Glutamatergic neuron (in vitro differentiated cells): ENCODE measurements at places on chromosomes 13 and 19.
A peak's percentile ranks its signal among the peaks of the same experiment; 100 is the strongest.

DNA sequence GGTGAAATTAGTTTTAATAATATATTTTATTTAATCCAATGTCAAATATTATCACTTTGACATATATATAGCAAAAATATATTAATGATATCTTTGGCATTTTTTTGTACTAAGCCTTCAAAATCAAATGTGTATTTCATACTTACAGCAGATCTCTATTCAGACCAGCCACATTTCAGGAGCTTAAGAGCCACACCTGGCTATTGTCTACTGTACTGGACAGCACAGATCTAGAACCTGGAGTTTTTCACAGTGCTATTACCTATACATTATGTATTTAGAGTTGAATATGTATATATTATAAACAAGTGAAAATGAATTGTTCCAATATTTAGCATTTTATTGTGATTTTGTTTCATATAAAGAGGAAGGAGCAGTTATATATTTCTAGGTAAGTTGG is 486.3 kb downstream of the DIAPH3 start:
- H3K27ac ChIP-seq, result no peak overlapping the region
- no peak overlapping the region for H3K4me3 ChIP-seq
- H3K27me3 ChIP-seq, result no peaks in the 10 kb centered on the region
- peaks cover 10% of the 10 kb centered on the region for H3K4me1 ChIP-seq
- DNase-seq, result no peak
- H3K36me3 ChIP-seq, result no peaks in the 10 kb centered on the region

DNA sequence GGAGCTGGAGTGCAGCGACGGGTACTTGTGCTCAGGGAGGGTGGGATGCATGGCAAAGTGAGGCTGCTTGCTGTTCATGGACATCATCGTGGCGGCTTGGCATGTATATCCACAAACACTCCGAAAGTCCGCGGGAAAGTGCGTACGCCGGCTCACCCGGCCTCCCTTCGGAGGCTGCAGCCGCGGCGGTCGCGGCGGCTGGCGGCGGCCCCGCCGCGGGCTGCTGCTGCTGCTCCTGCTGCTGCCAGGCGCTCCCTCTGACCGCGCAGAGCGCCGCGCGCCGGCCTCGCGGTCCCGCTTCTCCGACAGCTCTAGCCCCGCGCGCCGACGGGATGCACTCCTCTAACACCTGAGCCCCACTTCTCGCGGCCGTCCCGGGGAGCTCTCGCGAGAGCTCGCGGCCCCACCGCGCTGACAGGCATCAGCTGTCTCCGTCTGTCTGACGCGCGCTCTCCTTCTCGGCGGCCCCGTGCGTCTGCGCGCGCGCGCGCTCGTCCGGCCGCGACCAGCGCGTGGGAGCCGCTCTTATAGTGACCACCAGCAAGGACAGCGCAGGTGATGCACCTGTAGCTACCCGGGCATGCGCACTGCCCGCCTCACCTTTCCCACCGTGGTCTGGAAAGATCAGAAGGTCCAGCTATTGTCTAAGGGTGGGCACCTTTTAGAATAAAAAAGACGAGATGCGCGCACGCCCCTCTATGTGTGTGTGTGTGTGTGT is at the start of gene POU4F1:
Gene POU4F1, minus strand, starts transcription at position 313 of the 718 bp plus-strand sequence. Its CDS starts 226 bp downstream, at position 87.
- peak within 1 kb of the TSS; percentile 98 for H3K4me3 ChIP-seq
- peaks cover 58% of the 10 kb centered on the region for H3K27me3 ChIP-seq
- peaks cover 18% of the 10 kb centered on the region for H3K36me3 ChIP-seq
- peaks cover 51% of the 10 kb centered on the region for H3K4me1 ChIP-seq

DNA sequence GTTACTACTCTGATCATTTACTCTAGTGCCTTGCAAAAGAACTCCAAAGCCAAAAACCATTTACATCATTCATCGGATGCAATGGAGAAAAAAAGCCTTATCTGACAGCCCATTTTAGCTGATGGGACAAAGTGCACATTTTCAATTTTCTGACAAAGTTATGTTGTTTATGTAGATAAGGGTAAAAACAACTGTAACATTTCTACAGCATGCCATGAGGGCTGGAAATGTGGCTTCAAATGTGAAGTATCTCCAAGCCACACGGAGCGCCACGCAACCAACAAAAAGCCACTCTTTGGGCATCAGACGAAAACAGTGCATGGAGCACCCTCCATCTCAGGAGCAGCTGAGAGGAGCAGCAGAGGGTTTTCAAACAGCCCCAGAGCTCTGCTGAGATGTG is 364.6 kb upstream of the ZNF507 start:
- no peaks in the 10 kb centered on the region for H3K36me3 ChIP-seq
- no peak for DNase-seq
- no peak overlapping the region for H3K4me3 ChIP-seq
- H3K4me1 ChIP-seq, result no peaks in the 10 kb centered on the region

- H3K27me3 ChIP-seq, result peaks cover 12% of the 10 kb centered on the region
- DNase-seq, result peak; percentile 68
- H3K27ac ChIP-seq, result peak overlapping the region; percentile 73
- H3K36me3 ChIP-seq, result no peaks in the 10 kb centered on the region
Observed at GRCh38 chr13:107866032-107866940, 349.1 kb downstream of the LIG4 start.

DNA sequence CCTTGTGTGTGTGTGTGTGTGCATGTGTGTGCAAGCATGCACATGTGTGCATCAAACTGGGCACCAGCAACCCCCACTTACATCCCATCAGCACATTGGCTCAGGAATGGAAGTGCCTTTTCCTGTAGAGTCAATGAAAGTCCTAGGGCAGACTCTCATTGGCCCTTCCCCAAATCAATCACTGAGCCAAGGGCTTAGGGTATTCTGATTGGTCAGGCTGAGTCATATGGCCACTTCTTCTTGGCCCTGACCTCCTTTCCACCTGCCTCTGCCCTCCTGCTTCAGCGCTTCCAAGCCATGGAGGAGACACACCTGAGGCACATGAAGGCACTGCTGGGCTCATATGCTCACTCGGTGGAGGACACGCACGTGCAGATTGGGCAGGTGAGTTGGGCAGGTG is 20.9 kb downstream of the FCHO1 start:
- no peak overlapping the region for H3K4me3 ChIP-seq
- DNase-seq, result no peak
- H3K36me3 ChIP-seq, result peaks cover 6% of the 10 kb centered on the region
- H3K27ac ChIP-seq, result no peak overlapping the region
- no peaks in the 10 kb centered on the region for H3K27me3 ChIP-seq

DNA sequence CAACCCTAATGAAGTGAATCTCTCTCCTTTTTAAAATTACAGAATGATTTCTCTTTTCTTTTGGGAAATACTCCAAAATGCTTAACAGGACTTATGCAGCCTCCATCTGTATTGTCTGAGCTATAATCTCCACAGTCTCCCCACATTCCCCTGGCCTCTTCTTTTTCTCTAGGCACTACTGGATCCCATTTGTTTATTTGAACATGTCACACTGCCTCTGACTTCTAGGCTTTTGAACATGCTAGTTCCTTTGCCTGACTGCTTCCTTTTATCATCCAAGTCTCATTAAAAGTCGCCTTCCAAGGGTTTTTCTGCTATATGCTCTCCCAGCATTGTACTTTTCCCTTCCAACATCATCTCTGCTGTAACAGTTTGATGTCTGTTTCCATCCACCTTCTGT is 548.7 kb downstream of the PCDH9 start:
- H3K36me3 ChIP-seq, result peaks cover 14% of the 10 kb centered on the region
- H3K4me1 ChIP-seq, result peaks cover 3% of the 10 kb centered on the region
- no peak for DNase-seq
- H3K4me3 ChIP-seq, result no peak overlapping the region
- no peak overlapping the region for H3K27ac ChIP-seq

GRCh38 chr19:1455336-1456120 is 5.6 kb downstream of the APC2 start:
- H3K4me3 ChIP-seq, result peak overlapping the region; percentile 67
- H3K27ac ChIP-seq, result peak overlapping the region; percentile 59
- DNase-seq, result peak; percentile 83
- H3K36me3 ChIP-seq, result peaks cover 5% of the 10 kb centered on the region
- peaks cover 20% of the 10 kb centered on the region for H3K27me3 ChIP-seq

DNA sequence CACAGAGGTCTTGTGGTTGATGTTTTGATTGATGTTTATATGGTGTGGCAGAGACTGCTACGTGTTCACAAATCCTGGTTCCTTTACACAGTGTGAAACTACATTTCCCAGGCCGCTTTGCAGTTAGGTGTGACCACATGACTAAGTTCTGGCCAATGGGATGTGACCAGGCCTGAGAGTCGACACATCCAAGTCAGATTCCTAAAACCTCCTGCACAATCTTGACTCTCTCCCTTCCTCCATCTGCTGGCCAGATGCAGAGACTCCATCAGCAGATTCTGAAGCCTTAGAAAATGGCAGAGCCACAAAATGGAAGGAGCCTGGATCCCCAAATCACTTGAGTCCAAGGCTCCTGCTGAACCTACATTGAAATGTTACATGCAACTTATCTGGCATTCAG is 12.6 kb downstream of the CD37 start:
- DNase-seq, result no peak
- H3K36me3 ChIP-seq, result peaks cover 13% of the 10 kb centered on the region
- no peaks in the 10 kb centered on the region for H3K27me3 ChIP-seq

- no peak for DNase-seq
- H3K27ac ChIP-seq, result no peak overlapping the region
- H3K4me1 ChIP-seq, result peaks cover 5% of the 10 kb centered on the region
- H3K27me3 ChIP-seq, result peaks cover 1% of the 10 kb centered on the region
- peaks cover 7% of the 10 kb centered on the region for H3K36me3 ChIP-seq
Observed at GRCh38 chr13:110318920-110319319, 11.8 kb downstream of the COL4A2 start.

DNA sequence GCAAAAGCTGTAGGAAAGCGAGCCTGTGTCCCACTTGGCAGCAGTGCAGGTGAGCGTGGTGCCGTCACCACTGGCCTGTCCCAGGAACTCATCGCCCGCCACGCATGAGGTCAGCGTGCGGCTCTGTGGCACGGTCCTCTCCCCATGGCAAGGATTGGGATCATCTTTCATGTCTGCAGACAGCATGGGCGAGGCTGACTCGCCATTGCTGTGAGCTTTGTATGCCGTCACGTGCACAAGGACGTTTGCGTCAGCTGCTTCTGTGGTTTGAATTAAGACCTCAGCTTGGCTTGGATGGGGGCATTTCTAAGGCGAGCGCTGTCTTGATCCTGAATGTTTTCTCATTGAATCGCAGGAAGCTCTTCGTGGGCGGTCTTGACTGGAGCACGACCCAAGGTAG is 9.8 kb downstream of the DAZAP1 start:
- H3K4me1 ChIP-seq, result peaks cover 21% of the 10 kb centered on the region
- H3K27ac ChIP-seq, result peak overlapping the region; percentile 72
- DNase-seq, result no peak
- H3K4me3 ChIP-seq, result peak overlapping the region; percentile 60
- no peaks in the 10 kb centered on the region for H3K36me3 ChIP-seq
- H3K27me3 ChIP-seq, result peaks cover 4% of the 10 kb centered on the region

DNA sequence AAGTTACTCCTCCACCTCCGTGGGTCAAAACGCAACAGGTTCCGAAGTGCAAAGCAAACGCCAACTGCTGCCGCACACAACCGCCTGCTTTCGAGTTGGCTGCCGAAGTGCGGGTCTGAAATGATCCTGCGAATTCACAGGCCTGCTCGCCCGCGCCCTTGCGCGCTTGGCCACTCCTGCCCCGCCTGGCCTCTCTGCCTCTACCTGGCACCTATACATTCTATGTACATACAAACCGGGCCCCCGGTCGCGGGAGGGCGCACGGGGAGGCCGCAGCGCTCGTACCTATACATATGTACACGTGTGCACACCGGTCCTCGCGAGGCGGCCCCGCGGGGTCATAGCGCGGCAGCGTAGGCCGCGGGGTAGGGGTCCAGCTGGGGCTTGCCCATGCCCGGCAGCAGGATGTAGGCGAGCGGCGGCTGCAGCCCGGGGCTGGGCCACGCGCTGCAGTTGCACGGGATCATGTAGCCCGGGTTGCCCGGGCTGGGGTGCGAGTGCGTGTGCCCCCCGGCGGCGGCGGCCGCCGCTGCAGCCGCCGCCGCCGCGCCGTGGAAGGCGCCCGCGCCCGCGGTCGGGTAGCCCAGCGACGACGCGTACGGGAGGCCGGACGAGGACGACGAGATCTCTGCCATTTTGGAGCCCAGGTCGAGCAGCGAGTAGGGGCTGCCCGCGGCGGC is 1.3 kb downstream of the SOX21 start:
- H3K4me3 ChIP-seq, result no peak overlapping the region
- no peak overlapping the region for H3K27ac ChIP-seq
- peaks cover 5% of the 10 kb centered on the region for H3K4me1 ChIP-seq
- H3K27me3 ChIP-seq, result peaks cover 29% of the 10 kb centered on the region
